ENCODE measurements at places on chromosomes 7 and 10.

DNA sequence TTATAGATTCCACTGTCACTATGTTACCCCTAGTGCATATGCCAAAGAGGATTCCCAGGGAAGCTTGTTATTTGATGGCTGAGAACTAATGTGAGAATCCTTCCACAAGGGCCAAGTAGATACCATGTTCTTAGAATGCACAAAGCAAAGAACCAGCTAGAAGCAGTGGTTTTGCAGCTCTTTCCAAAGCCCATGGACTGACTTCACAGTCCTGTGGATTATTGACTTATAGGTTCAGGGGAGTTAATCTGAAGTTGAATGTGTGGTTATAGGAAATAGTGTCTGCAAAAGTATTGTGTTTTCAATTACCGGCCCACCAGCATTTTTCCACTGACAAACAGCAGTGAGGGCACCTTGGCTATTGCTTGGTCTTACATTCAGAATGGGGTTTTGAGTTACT lies 28.2 kb downstream of the TIMM23 start:
- DNase-seq = no peak

DNA sequence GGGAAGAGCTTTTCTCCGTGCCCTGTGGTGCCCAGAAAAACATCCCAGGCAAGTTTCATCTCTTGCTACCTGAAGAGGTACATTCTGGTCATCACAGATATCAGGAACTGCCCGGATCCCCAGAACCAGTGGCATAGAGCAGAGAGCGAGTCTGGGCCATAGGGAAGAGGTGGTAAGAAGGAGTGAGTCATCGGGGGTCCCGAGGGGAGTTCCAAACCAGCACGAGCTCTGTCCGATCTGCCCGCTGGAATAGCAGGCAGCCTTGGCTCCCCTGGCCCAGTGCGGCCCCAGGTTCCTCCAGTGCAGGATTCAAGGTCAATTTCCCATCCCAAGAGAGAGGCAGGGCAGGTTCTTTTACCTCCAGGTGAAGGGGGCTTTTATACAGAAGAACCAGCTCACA lies 124.7 kb downstream of the RGS10 start:
- no peak for DNase-seq

DNA sequence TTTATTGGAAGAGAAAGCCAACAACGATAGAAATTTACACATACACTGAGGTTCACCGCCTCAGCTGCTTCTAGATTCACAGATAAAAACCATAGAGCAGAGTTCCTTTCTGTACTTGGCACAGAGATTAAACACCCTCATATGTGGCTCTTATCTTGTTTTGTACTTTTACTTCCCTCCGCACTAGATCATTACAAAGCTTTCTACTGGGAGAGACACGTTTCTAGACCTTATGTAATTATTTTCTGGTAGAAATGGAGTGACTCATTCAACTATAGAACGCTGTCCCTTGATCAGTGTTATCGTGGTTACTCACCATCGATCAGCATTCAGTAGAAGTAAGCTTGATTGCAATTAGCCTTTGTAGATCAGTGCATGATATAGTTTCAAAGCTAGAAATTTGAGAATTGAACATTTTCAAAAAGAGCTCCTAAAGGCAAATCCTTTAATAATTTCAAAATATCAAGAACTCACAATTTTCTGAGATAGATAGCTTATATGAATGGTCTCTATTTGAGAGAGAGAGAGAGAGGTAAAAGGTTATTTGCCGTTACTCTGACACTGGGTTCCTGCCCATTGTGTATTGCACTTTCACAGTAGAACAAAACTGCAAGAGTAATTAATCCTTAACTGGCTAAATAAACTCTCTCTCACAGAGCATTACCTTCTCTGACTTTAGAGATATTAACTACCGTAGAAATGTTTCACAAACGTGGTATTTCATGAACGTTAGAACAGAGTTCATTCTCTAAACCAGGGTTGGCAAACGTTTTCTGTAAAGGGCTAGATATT lies 26.1 kb upstream of the DNAJC1 start:
- DNase-seq = no peak

DNA sequence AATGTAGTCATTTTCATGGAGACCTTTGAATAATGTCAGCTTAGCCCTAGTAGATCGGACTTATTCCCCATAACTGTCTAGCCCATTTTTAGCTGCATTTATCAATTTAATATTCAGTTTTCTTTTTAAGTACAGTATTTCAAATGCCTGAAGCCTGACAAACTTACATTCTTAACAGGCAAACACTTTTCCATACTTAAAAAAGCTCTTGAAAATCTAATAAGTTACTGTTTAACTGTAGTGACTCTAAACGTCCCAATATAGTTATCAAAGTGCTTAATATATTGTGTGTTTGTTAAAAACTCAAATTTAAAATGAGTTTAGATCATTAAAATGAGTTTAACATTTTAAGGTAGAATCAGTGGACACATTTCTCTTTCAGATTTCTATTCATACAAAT lies 44.9 kb downstream of the PON1 start:
- DNase-seq = no peak

GRCh38 chr7:124723012-124723411 lies 42.6 kb downstream of the GPR37 start:
- no peak for DNase-seq

- DNase-seq = no peak
These were observed 6.0 kb downstream of the TAS2R40 start for GRCh38 chr7:143227806-143228205.

GRCh38 chr10:26318672-26319071 lies 102.1 kb downstream of the GAD2 start:
- no peak for DNase-seq

- DNase-seq = no peak
These were observed 17.8 kb upstream of the SLC16A12 start for GRCh38 chr10:89553064-89553734.

- DNase-seq = no peak
These were observed 75.0 kb upstream of the HECTD2 start for GRCh38 chr10:91335147-91335546.

- DNase-seq = no peak
These were observed 141.6 kb downstream of the PRKAG2 start for GRCh38 chr7:151735186-151735850.

DNA sequence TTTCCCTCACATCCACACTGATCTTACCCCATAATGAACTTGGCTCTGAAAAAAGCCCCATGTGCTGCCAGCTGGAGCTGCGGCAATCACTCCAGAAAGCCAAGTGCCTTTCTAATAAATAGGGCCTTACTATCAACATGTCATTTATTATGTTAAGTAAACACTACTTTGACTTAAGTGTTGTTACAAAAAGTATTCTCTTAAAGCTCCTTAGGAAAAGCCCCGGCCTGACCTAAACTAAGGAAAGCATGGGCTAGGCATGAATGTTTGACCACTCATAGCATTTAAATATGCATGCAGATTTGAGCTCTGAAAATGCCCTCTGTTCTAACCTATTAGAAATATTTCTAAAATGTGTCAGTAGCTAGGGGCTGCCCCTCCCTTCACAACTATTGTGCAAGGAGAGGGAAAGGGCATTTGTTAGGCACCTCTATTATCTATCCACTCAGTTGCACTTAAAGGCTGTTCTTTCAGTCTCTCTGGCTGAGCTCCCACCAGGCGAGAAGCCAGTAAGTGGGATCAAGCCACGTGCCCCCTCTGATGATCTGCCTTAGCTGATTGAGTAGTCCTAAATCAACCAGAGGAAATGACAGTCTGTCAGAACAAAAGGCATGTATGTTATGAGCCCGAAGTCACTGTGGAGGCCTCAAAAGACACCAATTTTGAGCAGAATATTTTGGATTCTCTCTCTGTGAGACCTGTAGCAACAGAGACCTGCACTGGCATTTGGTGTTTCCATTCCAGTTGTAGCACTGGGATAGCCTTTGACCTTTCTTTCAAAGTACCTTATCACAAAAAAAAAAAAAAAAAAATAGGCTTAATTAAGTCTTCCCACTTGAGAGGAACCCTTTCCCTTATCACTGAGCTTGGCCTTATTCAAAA lies 77.1 kb downstream of the ITGB8 start:
- no peak for DNase-seq

DNA sequence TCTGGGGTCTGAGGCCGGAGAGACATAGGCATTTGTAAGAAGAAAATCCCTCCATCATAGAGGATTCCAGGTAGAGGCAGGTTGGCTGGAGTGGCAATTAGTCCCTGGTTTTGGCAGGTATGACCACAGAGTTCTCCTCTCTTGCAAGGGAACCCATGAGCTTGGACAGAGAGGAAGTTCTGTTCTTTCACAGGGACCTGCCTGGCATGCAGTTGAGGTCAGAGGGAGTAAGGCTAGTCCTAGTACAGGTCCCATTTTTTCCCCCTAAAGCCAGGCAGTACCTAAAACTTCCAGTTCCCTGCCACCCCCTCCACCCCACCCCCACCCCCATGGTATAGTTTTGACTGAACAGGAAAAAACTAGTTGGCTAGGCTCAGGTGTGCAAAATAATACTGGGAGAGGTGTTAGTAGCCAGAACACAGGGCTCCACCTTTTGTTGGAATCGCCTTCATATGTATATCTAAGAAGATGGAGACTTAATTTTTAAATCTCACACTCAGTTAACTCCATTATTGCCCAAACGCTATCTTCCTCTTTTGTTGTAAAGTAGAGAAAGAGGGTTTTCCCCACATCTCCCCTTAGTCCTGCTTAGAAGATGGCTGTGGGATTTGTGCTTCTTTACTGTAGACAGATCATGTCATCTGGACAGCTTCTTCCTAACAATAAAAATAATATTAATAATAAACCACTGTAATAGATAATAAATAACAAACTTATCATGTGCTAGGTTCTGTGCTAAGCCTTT lies 188.1 kb downstream of the TCF7L2 start:
- DNase-seq = no peak

GRCh38 chr7:94940241-94940640 lies 32.8 kb downstream of the PPP1R9A start:
- no peak for DNase-seq

DNA sequence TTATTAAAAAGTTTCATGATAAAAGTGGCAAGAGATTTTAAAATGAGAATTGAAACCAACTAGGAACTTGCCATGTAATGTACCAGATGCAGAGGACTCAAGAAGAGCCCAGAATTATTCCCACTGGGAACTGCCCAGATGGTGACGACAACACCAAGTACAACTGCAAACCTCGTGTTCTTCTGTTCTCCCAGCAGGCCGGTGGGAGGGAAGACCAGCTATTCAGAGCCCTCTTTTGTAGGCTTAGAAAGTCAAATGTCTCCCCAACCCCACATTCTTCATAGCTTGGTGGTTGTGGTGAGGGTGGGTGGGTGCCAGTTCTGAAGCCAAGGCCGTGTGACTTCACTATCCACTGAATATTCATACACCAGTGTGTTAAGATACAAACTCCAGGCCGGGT lies 54.3 kb upstream of the ITGB1 start:
- no peak for DNase-seq

- DNase-seq = no peak
These were observed 35.2 kb downstream of the CAMK2B start for GRCh38 chr7:44290252-44290620.

DNA sequence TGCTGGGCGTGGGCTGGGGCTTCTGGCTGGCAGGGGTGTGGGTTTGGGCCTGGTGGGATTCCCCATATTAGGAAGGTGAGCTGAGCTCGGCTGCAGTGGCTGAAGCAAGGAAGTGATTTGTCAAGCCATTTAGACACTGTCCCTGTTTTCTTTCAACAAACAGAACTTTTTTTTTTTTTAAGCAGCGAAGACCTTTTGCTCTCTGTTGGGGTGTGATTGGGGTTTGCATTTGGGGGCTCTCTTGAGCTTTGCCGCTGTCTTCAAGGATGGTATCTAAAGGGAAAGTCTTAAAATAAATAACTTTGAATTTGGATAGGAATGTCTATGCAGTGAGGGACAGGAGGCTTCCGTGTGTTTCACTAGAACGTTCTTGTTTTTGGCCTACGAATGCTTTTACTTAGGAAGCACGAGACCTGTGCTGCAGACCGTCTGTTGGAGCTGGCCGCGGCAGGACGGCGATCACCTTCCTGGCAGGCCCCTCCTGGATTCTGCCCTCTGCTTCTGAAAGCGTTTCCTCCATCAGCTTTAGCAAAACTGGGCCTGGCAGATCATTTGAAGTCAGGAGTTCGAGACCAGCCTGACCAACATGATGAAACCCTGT lies 43.9 kb downstream of the FOXK1 start:
- no peak for DNase-seq

DNA sequence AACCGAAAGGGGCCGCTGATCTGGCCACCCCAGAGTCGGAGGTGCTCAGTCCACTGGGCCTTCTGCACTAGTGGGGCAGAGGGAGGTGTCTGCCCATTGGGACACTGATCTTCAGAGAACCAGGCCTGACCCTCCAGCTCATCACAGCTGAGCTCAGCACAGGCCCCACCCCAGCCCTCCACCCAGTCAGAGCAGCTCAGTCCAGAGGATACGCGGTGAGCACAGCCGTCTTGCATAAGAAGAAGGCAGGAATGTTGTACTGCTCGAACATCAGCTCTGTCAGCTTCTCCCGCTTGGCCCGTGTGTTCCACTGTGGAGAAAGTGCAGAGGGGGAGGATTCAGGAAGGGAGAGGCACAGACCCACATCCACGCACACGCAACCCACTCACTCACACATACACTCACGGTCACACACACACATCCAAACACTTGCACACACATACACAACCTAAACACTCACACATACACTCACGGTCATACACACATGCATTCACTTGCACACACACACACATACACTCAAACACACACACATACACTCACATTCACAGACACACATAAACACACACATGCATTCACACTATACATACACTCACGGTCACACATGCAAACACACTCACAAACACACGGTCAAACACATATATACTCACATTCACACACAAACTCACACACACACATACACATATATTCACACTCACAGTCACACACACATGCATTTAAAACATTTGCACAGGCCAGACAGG lies 6.3 kb downstream of the ACTL6B start:
- no peak for DNase-seq

DNA sequence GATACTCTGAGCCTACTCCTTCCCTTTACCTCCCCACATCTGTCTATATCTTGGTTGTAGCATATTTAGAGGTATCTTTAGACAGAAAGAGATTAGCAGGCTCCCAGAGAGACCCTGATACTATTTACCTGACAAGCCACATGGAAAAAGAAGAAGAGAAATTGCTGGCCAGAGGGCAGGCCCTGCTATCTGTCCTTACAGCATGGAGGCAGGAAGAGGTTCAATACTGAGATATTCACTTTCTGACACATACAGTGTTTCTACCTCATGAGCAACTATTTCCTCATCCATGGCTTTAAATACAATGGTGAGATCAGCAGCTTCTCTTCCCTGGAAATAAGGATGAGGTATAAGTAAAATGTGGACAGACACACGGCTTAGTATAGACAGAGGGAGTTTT lies 33.9 kb upstream of the TSPAN13 start:
- DNase-seq = no peak

DNA sequence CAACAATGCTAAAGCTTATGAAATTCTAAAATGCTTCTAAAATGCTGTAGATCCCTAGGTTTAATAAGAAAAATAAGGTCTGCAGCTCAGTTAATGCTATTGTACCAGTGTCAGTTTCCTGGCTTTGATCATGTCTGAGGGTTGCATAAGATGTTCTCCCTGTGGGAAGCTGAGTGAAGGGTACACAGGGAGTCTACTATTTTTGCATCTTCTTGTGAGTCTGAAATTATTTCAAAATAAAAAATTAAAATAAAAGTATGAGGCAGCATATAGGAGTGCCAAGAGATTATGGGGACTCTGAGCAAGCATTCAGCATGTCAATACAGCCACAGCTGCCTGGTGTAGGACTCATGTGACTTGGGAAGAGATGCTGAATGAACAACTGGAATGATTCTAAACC lies 14.7 kb downstream of the CHST15 start:
- DNase-seq = no peak

All from cortex of kidney (tissue), 1 donor.